Aorta (tissue), 5 donors: ENCODE measurements at places on chromosomes 12 and 14. TPM values are rescaled to one million over a fixed set of nuclear protein-coding genes. Genes with fewer than 3 reads are reported as not detected.

- DNase-seq = no peak
Measured at GRCh38 chr12:77060136-77060882, 5.1 kb downstream of the E2F7 start.

GRCh38 chr12:82660541-82661325 is 26.0 kb upstream of the TMTC2 start:
- no peak for DNase-seq

- no peak for DNase-seq
Measured at GRCh38 chr12:98373025-98373554, 142.3 kb upstream of the TMPO start.

- DNase-seq = no peak
Measured at GRCh38 chr12:95182868-95183415, 34.3 kb downstream of the FGD6 start.

- DNase-seq = no peak
Measured at GRCh38 chr12:8637666-8638065, 25.0 kb downstream of the MFAP5 start.

- DNase-seq = no peak
Measured at GRCh38 chr14:72759670-72760069, 134.2 kb downstream of the DPF3 start.

The APPL2 gene
- polyA plus RNA-seq = 15.0 TPM

The RBM23 gene
- 19.9 TPM for polyA plus RNA-seq

GRCh38 chr12:81077329-81077685 is 572 bp upstream of the ACSS3 start:
- DNase-seq = no peak

GRCh38 chr12:74981541-74981940 is 228.1 kb downstream of the KCNC2 start:
- DNase-seq = no peak

- no peak for DNase-seq
Measured at GRCh38 chr12:81541121-81541520, 218.0 kb downstream of the PPFIA2 start.

DNA sequence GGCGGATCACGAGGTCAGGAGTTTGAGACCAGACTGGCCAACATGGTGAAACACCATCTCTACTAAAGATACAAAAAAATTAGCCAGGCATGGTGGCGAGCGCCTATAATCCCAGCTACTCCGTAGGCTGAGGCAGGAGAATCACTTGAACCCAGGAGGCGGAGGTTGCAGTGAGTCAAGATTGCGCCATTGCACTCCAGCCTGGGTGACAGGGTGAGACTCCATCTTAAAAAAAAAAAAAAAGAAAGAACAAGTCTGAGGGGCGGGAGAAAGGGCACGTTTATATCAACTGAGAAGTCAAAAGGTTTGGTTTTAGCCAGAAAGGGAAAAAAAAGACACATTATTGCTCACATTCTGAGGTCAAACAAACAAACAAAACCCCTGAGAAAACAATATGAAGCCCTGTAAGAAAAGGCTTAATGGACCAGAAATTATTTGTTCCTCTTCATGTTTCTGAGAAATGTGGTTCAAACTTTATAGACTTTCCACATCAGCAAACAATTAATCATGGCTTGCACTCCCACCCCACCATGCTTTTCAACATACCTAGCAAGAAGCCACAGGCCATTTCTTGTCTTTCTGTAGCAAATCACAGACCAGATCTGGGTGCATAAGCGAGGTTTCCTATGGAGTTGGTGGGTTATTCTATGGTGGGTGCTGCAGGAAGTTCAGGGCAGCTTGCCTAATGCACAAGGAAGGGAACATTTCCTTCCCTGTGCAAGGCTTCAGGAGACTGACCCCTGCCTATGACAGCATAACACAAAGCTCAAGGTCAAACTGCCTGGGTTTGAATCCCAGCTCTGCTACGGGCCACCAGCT is 80.1 kb downstream of the SSPN start:
- DNase-seq = no peak

DNA sequence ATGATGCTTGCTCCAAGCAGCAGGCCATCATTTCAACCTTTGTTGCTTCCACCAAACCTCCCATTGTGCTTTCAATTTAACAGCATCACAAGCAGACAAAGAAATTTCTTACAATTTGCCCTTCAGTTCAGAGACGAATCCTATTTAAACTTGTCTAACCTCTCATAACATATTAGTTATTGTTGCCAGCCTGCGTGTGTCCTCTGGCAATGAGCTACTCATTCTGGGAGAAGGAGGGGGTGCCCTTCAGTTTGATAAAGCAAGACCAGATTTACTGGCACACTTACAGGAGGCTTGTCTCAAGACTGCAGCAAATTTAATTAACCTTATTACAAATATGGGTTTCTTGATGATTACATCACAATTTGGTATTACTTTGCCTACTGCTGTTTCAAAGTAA is 203.6 kb upstream of the SOX5 start:
- DNase-seq = no peak

- peak; percentile 20 for DNase-seq
Measured at GRCh38 chr12:34403706-34404376, 381.5 kb downstream of the ALG10 start.

The ATL1 gene
- polyA plus RNA-seq = 8.1 TPM

GRCh38 chr12:50551866-50552265 is 47.1 kb downstream of the DIP2B start:
- DNase-seq = no peak

The CIROP gene
- polyA plus RNA-seq = not detected

DNA sequence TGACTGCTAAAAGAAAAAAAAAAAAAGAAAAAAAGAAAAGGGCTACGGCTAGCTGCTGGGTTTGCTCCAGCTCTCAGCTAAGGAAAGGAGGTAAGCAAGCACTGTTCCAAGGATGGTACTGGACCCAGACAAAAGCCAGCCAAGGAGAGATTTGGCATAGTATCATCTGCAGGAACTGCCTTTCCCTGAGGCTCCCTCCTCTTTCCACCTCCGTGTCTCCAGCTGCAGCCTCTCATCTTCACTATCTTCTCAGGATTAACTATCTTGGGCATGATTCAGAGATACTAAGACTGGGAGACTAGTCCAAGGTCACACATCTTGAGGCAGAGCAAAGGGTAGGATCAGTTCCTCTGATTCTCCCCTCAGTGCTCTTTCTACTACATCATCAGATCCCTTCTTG is 6.0 kb downstream of the KITLG start:
- DNase-seq = no peak

The HVCN1 gene
- 8.6 TPM for polyA plus RNA-seq

GRCh38 chr12:65838330-65838976 is 14.2 kb downstream of the HMGA2 start:
- no peak for DNase-seq

GRCh38 chr14:20400965-20401593 is 12.2 kb downstream of the TEP1 start:
- no peak for DNase-seq

The KRT79 gene
- polyA plus RNA-seq = not detected

DNA sequence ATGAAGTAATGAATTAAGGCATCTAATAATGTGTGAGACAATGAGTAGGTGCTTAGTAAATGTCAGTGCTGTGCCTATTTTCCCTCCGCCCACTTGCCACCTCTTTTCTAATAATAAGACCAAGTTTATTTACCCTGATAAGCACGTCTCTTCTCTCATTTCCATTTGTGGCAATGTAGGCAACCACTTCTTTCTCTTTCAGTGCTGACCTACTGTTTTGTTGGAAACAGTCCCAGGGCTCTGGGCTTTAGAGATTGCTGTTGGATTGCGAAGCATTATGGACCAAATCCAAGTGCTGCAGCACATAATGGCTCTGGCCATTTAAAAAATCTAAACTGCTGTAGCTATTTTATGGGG is 141.3 kb upstream of the PLEKHG7 start:
- DNase-seq = peak; percentile 53

- no peak for DNase-seq
Measured at GRCh38 chr12:125512541-125513298, 447.5 kb downstream of the AACS start.

- DNase-seq = no peak
Measured at GRCh38 chr14:99360774-99361595, 89.0 kb upstream of the BCL11B start.

The SVOP gene
- not detected for polyA plus RNA-seq

DNA sequence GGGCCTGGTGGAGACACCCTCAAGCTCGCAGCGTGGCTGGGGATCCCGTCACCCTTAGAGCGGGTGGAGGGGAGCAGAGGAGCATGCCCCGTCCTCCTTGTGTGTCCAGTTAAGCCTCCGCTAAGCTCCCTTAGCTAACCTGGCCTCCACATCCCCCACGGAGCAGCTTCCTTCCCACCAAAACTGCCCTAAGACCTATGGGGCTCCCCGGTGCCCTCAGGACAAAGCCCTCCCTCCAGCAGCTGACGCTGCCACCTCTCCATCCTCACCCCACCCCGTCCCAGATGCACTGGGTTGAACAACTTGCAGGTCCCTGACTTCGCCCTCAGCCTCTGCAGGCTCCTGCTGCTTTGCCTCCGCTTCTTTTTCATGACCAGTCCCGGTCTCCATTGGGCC is 4.0 kb downstream of the AHNAK2 start:
- DNase-seq = no peak

The MARK3 gene
- polyA plus RNA-seq = 21.7 TPM

The LRP1 gene
- polyA plus RNA-seq = 36.8 TPM

The CLEC9A gene
- not detected for polyA plus RNA-seq

DNA sequence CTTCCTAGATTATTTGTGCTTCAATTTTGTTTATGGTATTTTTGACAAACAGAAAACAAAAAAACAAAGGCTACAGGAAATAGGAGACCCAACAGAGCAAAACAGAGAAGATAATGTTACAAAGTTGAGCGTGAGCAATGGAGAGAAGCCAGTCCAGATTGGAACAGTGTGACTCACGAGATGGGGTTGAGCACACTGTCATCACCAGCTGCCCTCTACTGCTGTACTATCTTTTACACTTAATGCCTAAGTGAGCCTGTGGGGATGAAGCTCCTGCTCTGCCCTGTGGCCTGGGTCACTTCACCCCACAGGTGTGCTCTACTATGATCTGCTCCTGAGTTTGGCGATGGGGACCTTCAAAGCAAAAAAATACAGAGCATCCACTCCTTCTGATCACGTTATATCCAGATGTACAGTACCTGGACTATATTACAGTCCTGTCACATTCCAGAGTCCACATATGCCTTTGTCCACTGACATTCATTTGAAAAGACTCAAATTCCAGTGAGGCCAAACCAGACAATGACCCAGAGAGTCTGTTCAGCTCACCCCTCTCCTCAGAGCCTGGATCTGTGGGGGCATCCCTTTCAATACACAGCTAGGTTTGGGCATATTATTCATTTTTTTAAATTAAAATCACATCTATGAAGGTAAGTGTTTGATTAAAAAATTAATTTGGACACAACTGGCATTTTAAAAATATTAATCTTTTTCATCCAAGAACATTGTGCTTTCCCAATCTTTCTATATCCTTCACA is 4.4 kb downstream of the IPO8 start:
- DNase-seq = no peak
